Kidney epithelial cell (primary cell): ENCODE measurements at places on chromosomes 4 and X. TPM values are rescaled to one million over a fixed set of nuclear protein-coding genes. Genes with fewer than 3 reads are reported as not detected.

DNA sequence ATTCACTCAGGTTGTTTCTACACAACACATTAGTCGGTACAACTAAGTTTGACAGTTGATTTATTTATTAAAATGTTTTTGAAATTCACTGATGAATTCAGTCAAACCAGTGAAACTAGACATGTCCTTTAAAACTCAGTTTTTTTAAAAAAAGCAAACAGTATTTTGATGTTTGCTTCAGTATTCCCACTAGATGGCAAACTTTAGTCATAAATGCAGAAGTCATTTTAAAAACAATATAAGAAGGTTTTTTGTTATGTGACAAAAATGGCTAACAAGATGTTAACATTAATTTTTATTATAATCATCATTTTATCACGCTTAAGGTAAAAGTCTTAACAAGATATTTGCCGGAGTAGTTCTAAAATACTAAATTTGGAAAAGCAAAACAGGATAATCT lies 1337.8 kb upstream of the DIAPH2 start:
- no peak for DNase-seq

DNA sequence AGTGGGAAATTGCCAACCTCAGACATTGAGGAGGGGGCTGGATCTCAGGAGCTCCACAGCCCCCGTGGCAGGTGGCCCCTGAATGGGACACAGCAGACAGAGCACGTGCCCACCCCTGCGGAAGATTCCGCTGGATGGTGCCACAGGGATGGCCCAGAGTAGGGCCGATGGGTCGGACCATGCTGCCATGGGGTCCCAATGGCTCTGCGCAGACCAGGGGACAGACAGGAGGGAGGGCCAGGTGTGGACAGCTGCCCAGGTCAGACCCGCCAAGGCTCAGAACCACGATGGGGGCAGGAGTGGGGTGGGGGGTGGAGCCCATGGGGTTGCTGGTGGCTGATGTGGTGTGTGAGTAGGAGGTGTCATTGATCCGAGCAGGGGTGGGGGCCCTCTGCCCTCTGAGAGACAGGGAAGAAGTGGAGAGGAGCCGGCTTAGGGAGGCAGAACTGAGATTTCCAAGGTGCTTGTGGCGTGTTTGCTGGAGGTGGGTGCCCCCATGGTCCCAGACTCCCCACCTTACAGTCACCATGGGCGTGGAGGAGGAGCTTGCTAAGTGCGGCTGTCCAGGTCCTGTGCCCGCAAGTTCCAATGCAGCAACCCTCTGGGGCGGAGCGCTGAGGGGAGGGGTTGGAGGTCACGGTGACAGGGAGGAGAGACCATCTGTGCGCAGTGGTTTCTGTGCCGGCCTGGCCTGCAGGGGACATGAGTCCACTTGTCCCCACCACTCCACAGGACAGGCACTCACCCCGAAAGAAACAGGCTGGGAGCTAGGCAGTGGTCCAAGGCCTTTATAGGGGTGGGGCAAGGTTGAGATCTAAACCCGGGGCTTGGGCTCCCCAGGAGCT lies 12.9 kb downstream of the SH3TC1 start:
- DNase-seq = no peak

DNA sequence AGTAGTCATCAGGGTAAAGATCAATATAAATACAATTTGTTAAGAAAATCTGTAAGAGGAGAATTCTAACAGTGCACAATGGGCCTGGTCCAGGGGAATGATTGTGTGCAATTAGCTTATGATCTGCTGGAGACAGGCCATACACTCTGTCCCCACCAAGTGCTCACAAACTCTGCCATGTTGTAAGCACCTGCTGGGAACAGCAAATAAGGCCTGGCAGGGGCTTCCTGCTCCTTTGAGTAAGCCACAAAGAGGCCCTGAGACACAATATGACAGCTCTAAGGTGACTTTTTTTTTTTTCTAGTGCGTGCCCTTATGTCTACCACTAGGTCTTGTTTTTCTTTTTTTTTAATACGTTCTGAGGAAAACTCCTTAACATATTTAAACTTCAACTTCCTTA lies 866.3 kb upstream of the PCDH7 start:
- DNase-seq = no peak

GRCh38 chr4:182144626-182145333 lies 98.4 kb upstream of the TENM3 start:
- no peak for DNase-seq

GRCh38 chrX:118228041-118228440 lies 111.4 kb upstream of the KLHL13 start:
- no peak for DNase-seq

GABRE gene
- 0.21 and 0.88 TPM in 2 replicates for total RNA-seq

- no peak for DNase-seq
Observed at GRCh38 chr4:5933116-5933515, 40.2 kb upstream of the CRMP1 start.
